RKO (cell line): ENCODE measurements at places on chromosomes 2 and 18.

DNA sequence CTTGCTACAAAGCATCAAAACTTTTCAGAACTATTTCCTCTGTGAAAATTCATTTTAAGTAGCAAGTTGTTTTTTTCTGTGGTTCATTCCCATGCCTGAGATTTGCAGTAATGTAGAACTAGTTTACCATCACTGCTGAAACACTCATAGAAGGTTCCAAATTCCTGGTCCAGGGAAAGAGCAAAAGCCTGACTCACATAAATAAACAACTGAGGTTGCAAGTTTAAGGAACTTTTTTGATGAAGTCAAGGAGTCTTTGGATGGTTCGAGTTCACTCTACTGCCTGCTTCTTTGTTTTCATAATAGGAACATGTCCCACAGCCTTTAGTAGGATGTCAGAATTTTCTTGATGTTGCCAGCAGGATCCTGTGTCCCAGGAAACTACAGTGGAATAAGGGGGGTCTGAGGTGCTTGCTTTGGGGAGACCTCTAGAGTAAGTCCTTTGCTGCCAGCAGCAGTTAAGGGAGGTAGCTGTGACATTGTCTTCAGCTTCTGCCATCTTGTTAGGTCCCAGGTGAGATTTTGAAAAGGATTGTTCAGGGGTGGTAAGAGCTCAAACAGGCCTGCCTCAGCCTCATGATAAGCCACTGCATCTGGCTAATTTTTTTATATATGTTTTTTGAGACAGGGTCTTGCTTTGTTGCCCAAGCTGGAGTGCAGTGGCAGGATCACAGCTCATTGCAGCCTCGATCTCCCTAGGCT, 43.9 kb downstream of the ACSL3 start:
- DNase-seq, result no peak

DNA sequence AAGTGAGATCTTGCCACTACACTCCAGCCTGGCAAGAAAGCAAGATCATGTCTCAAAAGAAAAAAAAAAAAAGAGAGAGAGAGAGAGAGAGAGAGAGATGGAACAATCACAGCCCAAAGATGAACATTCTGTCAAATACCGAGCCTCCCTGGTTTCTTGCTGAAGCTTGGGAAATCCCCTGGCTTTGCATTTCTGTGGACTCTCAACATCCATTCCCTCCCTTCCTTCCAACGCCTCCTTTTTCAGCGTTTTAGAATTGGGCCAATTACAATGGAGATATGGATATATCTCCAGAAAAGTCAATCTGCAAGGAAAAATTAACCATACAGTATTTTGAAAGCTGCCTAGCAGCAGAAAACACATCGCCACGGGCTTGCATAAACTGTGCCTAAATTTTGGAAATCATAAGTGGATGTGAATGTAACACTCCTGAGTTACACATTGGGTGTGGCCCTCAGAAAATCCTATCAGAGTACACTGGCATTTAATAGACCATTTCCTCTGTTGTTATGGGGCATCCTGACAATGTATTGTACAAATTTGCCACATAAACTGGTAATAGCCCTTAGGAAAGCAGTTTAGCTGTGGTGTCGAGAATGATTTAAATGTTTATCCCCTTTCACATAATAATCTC, 67.2 kb upstream of the PHLPP1 start:
- DNase-seq, result no peak

DNA sequence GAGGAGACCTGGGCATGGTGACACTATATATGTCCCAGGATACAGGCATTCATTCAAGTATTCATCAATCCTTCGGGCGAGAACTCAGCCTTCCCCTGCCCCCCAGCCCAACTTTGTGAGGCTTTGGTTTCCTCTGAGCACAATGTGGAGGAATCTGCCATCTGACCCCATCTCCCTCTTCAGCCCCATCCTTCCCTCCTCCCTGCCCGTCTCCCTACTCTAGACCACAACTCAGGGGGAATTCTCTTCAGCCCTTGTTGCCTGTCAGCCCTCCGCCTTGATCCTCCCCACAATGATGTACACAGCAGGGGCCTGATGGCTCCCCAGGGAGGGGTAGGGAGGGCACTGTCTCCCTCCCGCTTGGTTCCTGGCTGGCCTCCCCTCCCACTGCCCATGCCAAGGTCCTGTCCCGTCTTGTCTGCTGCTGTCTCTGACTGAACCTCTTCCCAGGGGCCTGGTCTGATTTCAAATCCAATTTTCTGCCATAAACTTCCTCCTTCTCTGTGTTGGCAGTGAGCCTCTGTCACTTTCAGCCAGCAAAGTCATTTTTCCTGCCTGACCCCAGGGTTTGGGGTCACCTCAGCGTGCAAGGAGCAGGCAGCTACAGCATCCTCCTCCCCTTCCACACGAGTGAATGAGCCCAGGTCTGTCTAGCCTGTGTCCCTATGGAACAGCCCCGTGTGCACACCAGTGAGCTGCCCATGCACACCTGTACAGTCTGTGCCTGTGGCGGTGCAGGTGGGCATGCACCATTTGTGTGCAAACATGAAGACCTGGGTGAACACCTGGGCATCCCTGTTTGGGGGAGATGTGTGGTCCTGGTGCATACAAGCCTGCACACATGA, 197.3 kb downstream of the CELF4 start:
- no peak for DNase-seq

- no peak for DNase-seq
These were observed 120.9 kb upstream of the SMIM21 start for GRCh38 chr18:75548353-75548905.

GRCh38 chr18:36636237-36636817, 192.5 kb downstream of the TPGS2 start:
- DNase-seq, result no peak
